ENCODE measurements at places on chromosomes 1 and 21.

- DNase-seq = peak; percentile 66
Measured at GRCh38 chr1:50976890-50977574, 7.0 kb downstream of the CDKN2C start.

DNA sequence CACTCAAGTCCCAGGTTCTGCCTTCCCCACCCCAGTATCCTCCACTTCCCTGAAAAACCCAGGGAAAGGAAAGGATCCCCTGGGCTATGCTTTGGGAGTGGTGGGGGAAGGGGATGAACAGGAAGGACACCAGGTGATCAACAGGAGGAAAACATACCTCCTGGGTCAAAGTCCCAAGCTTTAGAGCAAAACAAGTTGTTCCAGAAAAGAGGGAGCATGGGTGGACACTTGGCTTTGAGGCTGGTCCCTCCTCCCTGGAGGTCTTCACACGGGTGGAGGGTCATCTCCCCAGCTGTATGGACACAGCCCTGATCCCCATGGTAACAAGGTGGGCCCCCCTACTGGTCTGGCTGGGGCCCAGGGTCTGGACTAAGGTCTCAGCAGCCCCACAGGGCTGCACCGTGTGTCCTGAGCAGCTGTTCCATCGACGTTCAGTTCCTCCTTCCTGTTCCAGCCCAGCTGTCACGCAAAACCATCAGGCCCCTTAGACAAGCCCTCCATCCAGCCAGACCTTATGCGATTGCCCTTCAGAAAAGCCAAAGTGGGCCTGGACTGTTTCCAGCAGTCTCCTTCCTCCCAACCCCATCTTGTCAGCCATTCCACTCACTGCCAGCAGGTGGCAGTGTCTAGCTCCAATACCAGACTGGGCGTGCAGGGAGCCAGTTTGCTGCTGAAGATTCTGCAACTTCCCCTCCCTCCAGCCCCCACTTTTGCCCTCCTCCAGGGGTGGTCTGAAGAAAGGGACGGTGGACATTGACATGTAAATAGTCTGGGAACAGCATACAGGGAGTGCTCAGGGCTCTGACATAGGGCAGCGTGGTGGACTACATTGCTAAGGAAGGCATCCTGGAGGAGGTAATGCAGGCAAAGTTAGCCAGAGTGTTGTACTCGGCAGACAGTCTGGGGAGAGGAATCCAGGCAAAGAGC lies 2.9 kb upstream of the PDZK1IP1 start:
- peak; percentile 86 for DNase-seq

- no peak for DNase-seq
Measured at GRCh38 chr1:88661951-88662699, 21.9 kb upstream of the PKN2 start.

DNA sequence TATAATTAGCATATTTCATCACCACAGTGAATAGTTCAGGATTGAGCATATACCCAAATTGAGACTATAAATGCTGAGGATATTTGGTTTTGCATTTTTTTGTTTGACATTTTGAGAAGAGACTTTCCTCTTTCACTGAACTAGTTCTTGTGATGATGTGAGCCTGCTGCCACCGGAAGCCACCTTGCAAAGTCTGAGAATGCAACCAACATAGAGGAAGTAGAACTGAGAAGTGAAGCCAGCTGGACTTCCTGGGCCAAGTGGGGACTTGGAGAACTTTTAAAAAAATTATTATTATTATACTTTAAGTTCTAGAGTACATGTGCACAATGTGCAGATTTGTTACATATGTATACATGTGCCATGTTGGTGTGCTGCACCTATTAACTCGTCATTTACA lies 102.3 kb downstream of the RPE65 start:
- DNase-seq = no peak

Measured in activated CD8-positive, alpha-beta memory T cell treated with anti-CD3 and anti-CD28 coated beads for 24 hours (primary cell).